Islet precursor cell (in vitro differentiated cells): ENCODE measurements at places on chromosomes 2 and 18.

DNA sequence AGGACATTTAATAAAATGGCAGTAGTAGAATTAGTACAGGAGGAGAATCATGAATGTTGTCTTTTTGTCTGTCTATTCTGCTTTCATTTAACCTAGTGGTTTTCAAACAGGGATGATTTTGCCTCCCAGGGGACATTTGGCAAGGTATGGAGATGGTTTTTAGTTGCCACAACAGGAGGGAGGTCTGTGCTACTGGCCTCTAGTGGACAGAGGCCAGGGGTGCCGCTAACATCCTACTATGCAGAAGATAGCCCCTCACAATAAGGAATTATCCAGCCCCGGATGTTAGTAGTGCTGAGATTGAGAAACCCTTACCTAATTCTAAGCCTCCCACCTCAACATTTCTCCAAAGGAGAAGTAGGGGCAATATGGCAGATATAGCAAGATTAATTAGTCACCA is 18.3 kb downstream of the FASTKD2 start:
- no peak for DNase-seq

DNA sequence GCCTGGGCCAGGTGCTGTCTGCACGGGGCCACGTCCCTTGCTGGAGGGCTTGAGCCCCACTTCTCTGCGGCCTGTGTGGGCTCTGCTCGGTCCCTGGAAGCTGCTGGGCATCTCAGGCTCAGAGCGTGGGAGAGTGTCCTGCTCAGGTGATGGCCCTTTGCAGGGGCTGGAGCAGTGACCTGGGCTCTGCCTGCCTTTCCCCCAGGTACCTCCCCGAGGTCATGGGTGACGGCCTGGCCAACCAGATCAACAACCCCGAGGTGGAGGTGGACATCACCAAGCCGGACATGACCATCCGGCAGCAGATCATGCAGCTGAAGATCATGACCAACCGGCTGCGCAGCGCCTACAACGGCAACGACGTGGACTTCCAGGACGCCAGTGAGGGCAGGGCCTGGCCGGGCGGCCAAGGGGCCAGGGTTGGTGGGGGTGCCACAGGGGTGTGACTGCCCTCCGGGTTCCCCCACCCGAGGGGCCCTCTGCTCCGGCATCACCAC is 29.9 kb downstream of the GPC1 start:
- no peak for DNase-seq

DNA sequence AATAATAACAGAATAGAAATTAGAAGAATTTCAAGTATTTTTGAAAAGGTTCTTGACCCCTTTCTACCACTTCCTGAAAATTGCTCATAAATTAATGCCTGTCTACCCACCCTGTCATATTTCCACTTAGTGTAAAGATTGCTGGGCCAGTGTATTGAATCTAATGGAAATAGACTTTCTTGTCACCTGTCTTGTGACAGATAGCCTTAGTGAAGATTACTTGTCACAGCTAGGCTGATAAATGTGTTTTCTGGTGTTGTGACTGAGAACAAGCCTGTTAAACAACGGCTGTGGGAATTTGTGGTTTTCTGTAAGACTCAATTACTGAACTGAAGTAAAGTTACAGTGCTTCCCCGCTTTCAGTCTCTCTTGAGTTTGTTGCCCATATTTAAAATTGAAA is 37.0 kb downstream of the PIK3C3 start:
- no peak for DNase-seq

- DNase-seq = peak; percentile 80
Observed at GRCh38 chr2:197209742-197210408, 100.7 kb downstream of the ANKRD44 start.

GRCh38 chr2:239266779-239267287 is 134.0 kb downstream of the HDAC4 start:
- DNase-seq = no peak

GRCh38 chr18:35688757-35689156 is 107.2 kb downstream of the GALNT1 start:
- DNase-seq = no peak

GRCh38 chr2:88637464-88637863 is 10.2 kb upstream of the EIF2AK3 start:
- DNase-seq = no peak

DNA sequence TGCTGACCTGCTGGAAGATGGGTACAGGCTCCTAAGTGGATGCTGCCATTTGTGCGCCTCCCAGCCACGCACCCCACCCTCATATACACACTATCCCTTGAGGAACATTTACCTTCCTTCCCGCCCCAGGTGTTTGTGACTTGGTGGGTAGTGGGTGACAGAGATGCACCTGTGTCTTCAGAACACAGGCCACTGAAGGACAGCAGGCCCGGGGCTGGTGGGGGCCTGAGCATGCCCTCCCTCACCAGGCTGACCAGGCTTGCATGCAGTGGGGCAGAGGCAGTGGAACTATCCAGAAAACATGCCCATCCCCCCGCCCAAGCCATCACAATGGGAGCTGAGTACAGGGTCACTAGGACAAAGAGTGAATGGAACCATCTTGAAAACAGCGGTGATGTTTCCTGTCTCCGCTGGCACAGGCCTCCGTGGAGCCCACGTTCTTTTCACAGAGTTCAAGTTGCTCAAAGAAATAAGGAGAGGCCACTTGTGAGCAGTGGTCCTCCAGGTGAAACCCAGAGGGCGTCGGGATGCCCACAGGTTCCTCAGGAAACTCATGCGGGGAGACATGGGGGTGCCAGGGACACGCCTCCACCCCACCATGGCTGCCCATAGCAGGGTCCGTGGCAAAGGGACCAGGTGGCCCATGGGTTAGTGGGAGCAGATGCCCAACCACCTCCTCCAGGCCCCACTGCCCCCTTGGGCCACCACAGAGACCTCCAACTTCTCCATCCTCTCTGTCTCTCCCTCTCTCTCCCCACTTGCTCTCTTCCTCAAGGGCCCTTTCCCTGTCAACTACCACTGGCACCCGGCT is 90.9 kb downstream of the MALT1 start:
- peak; percentile 32 for DNase-seq

DNA sequence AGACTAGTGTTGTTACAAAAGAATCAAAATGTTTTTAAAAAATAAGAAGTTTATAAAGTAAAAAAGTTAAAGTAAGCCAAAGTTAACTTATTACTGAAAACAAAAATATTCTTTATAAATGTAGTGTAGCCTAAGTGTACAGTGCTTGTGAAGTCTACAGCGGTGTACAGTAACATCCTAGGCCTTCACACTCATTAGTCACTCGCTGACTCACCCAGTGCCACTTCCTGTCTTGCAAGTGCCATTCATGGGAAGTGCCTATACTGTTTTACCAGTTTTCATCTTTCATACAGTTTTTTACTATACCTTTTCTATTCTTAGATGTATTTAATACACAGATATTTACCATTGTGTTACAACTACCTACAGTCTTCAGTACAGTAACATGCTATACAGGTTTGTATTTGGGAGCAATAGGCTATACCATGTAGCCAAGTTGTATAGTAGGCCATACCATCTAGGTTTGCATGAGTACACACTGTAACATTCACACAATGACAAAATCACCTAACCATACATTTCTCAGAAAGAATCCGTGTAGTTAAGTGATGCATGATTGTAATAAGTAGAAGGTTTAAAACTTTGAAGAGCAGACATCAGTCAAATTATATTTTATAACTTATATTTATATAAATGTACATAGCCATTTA is 13.4 kb downstream of the SERPINB7 start:
- DNase-seq = peak; percentile 76

GRCh38 chr2:223762853-223763252 is 74.5 kb downstream of the AP1S3 start:
- DNase-seq = no peak

- DNase-seq = no peak
Observed at GRCh38 chr2:33426666-33427231, 49.7 kb upstream of the RASGRP3 start.

DNA sequence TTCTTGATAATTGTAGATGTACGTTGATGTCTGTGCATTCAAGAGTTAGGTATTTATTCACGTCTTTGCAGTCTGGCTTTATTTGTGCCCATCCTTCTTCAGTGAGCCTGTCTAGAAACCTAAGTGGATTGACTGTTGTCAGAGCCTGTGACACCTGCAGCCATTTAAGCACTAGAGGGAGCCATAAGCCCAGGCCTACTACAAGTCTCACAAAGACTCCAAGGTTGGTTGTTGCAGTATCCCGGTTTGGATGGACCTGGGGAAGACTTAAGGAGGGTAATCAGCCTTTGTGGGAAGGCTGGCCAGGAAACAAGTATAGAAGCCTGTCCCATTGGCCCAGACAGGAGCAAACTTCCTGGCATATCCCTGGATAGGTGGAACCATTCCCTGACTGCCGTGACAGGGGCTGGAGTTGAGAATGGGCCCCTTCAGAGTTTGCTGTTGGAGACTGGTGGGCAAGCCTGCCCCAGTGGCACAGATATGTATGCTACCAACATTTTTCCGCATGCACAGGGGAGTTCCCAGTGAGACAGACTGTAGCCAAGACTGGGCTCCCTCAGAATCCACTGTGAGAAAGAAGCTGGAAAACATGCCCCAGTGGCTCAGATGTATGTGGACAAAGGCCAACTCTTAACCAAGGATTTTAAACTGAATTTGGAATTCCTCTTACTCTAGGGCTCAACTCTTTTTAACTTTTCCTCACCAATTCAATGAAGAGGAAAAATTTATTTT is 9.3 kb upstream of the LRRC30 start:
- DNase-seq = peak; percentile 90

- no peak for DNase-seq
Observed at GRCh38 chr18:12606592-12607315, 51.2 kb downstream of the SPIRE1 start.

DNA sequence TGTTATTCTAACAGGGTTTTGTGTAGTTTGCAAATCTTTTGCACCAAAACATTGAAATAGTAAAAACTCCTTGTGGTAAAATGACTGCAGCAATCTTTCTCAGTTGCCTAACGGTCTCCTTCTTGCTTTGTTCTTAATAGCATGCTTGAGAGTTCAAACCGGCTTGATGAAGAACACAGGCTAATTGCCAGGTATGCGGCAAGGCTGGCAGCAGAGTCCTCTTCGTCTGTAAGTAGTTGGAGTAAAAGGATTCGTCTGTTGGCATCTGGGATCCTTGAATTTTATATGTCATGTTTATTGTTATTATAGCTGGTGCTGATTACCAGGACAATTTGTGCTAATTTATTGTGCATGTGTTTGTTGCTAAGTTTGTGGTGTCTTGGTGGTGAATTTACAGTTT is 138.1 kb downstream of the DTNA start:
- peak; percentile 57 for DNase-seq

GRCh38 chr2:31483246-31483645 is 68.7 kb upstream of the XDH start:
- DNase-seq = no peak

DNA sequence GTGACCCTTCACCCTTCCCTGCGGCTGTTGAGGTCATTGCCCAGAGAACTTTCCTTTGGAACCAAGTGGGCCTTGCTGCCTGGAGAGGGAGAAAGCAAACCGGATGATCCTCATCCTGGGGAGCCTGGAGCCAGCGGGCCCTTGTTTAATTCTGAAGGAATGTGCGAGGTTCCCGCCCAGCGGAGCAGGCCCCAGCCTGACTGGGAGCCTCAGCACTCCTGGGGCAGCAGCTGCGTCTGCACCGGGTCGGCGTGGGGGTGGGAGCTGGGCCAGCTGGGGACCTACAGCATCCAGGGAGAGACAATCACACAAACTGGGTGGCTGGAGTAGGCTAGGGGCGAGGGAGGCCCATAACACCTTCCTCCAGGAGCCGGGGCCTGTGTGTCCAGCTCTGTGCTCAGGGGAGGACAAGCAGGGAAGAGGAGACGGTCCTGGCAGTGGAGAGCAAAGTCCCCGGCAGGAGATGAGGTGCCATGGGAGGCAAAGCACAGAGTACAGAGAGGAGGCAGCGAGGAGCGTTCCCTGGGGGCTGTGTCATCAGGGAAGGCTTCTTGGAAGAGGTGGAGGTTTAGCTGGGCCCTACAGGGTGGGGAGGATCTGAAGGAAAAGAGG is 61.9 kb upstream of the HAAO start:
- no peak for DNase-seq

DNA sequence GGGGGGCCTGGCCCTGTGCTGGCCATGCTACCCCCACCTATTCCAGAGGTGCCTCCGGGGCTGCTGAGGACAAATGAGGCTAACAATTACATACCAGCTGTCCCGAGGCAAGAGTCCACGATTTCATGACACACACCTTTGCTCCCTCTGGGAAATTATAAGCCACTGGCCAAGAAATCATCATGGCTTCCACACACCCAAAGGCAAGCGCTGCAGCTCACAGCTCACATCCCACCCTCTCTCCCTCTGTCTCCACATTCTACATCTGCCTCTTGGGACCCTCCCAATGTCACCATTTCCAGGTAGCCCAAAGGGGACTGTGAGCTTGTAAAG is 134.4 kb downstream of the HDAC4 start:
- peak; percentile 2 for DNase-seq

GRCh38 chr2:227033471-227034148 is 130.4 kb downstream of the COL4A4 start:
- peak; percentile 90 for DNase-seq

DNA sequence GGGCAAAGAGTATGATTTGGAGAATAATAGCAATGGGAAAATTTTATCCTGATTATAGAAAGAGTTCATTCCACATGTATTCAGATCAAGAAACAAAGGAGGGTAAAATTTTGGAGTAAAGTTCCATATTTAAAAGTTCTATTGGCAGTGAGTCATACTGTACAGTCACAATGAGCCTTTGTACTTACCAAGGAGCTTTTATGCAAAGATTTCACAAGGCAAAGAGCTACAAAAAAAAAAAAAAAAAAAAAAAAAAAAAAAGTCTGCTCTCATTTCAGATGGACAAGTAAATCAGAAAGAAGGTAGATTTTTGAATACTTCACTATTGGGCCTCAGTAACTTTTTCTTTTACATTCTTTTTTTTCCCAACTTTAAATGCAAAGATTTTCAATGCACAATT is 1802.2 kb upstream of the PIK3C3 start:
- DNase-seq = no peak
